ENCODE measurements at places on chromosomes 6 and 20.
A peak's percentile ranks its signal among the peaks of the same experiment; 100 is the strongest.

DNA sequence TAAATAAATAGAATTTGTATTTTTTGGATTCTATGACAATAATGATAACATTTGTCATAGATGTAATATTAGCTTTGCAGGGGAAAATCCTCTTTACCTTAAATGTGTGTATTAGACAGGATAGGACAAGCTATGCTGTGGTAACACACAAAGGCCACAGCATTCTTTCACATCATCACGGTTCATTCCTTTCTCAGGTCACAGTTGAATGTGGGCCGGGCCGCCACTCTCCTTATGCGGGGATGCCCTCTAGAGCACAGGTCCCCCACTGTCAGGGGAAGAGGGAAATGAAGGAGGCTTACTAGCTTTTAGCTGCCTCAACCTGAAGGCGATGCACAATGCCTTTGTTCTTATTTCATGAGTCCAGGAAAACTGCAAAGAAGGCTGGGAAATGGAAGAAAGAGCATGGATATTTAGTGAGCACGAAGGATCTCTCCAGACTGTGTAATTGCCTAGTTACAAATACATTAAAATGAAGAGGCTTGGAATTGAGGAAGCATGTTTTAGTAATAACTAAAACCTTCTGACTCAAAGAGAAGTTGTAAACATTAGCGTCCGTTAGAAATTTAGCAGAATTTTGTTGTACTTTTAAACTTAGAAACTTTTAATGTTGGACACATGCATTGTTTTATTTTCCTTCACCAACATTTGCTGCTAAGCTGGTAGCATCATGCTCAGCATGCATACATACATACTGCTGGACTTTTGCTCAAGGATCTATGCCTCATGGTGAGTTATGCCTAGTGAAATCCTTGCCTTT is 248.9 kb upstream of the FOXQ1 start:
- DNase-seq, result no peak

DNA sequence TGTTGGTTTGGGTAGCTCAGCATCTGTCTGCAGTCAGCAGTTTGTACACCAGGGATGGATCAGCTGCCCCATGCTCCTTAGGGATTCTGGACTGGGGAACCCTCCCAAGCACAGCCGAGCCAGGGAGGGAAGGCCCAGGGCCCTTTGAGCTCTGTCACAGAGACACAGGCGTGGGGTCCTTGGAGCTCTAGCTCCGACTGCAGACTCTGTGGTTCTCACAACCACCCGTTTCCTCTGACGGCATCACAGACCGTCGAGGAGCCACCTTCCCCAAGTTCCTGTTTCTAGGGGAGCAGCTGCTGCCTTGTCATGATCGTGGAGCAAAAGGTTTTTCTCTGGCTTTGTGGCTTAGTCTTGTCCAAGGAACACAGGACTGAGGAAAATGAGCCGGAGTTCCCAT is at the start of gene SLA2:
SLA2 (minus strand) TSS at position 199 of the 400 bp plus-strand sequence. CDS start 4,861 bp downstream, outside the sequence.
- peak; percentile 76 for DNase-seq

DNA sequence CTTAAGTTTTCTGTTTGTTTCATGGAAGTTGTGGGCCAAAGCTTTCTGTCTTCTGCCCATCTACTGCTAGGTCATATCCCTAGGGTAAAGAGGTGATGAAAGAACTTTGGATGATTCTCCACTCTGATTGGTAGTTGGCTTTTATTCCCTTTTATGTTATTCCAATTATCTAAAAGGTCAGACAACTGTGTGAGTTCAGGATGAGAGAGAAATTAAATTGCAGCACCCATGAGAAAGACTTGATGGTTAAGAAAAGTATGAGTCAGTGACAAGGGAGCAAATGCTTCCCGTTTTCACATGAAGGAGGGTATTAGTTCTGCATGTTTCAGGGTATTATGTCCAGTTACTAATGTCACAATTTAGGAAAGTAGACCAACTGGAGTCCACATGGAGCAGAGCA is 136.3 kb downstream of the CD109 start:
- no peak for DNase-seq

- no peak for DNase-seq
Measured at GRCh38 chr20:25336561-25337422, 53.8 kb downstream of the ABHD12 start.

GRCh38 chr6:34288581-34288980 is 39.8 kb upstream of the SMIM29 start:
- DNase-seq, result no peak

- DNase-seq, result no peak
Measured at GRCh38 chr6:2129182-2129621, 116.2 kb downstream of the GMDS start.

DNA sequence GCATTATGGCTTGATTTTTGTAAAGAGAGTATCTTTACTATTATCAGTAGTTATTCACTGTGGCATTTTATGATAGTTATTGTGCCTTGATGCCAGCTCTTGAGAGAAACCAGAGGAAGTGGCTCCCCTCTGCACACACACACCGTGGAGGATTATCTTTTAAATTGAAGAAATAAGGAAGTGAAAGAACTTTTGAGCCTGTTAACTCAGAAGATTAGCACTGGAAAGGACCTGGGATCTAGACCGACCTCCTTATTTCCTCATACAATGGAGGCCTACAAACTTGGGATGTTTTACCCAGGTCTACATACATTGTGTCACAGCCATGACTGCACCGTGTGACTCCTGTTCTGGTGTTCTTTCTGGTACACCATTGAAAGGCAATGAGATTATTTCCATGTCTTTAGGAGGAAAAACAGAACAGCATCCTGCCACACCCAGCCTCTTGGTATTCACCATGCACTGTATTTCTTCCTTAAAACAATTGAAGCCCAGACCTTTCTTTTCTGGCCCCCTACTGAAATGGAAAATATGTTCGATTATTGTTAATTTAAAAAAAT is 40.6 kb downstream of the HECA start:
- DNase-seq, result no peak

- no peak for DNase-seq
Measured at GRCh38 chr6:150282806-150283205, 86.0 kb upstream of the IYD start.

- DNase-seq, result no peak
Measured at GRCh38 chr6:15366003-15366535, 120.2 kb downstream of the JARID2 start.

GRCh38 chr20:18986895-18987580 is 173.5 kb downstream of the SCP2D1 start:
- no peak for DNase-seq

- DNase-seq, result no peak
Measured at GRCh38 chr6:163739966-163740365, 325.4 kb downstream of the QKI start.

GRCh38 chr6:152270301-152270925 is 366.7 kb downstream of the SYNE1 start:
- DNase-seq, result no peak

DNA sequence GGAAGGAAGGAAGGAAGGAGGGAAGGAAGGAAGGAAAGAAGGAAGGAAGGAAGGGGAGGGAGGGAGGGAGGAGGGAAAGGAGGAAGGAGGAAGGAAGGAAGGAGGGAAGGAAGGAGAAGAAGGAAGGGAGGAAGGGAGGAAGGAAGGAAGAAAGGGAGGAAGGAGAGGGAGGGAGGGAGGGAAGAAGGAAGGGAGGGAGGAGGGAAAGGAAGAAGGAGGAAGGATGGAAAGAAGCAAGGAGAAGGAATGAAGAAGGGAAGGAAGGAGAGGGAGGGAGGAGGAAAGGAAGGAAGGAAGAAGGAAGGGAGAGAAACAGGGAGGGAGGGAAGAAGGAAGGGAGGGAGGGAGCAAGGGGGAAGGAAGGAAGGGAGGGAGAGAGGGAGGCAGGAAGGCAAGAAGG is 204.9 kb downstream of the PHACTR1 start:
- no peak for DNase-seq

- no peak for DNase-seq
Measured at GRCh38 chr20:1527923-1528322, 29.6 kb downstream of the SIRPD start.

DNA sequence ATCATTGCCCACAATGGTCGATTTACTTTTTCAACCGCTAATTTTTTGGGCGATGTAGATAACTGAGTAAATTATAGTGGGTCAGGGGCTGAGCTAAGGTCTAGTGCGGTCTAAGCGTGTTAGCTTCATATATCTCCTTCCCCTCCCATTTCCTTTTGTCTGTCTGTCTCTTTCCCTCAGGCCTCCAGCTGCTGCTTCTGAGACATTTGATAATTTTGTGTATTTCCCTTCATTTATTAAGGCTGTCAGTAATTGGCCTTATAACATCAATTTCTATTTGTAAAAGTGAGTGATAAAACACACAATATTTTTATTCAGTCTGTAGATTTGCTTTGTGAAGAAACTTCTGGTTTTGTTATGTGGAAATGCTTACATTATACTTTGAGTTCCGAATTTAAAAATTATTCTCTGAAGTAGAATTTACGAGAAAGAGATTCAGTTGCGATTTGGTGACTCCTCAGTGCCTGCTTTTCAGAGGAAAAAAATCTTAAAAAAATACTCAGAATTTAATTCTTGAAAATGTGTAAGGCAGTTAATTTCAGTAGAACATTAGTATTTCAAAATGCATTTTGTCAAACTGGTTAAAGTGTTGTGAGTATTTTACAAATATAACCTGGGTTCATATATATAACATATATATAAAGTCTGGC is 1.4 kb downstream of the TMEM170B start:
- DNase-seq, result no peak

GRCh38 chr20:6691516-6691915 is 76.0 kb upstream of the BMP2 start:
- no peak for DNase-seq

GRCh38 chr6:37822851-37823682 is 3.5 kb downstream of the ZFAND3 start:
- peak; percentile 74 for DNase-seq

DNA sequence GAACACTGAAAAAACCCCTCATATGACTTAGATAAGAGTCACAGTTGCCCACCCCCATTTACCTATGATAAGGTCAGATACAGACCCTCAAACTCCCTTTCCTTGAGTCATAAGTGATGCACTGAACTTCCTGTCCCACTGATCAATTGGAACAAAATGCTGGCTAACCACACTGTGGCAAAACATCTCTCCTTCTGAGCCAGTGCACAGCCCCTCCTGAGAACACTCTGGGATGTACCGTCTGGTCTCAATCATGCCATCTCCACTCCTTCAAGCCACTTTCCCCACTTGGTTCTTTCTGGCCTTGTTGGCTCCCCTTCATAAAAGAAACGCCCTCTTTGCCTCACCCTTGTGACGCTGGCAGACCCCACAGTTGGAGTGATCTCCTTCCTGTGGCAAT is 42.6 kb upstream of the NXT1 start:
- no peak for DNase-seq

- DNase-seq, result no peak
Measured at GRCh38 chr6:148885925-148886845, 139.4 kb downstream of the UST start.

- DNase-seq, result peak; percentile 49
Measured at GRCh38 chr6:45423824-45424450, 46.2 kb upstream of the SUPT3H start.

DNA sequence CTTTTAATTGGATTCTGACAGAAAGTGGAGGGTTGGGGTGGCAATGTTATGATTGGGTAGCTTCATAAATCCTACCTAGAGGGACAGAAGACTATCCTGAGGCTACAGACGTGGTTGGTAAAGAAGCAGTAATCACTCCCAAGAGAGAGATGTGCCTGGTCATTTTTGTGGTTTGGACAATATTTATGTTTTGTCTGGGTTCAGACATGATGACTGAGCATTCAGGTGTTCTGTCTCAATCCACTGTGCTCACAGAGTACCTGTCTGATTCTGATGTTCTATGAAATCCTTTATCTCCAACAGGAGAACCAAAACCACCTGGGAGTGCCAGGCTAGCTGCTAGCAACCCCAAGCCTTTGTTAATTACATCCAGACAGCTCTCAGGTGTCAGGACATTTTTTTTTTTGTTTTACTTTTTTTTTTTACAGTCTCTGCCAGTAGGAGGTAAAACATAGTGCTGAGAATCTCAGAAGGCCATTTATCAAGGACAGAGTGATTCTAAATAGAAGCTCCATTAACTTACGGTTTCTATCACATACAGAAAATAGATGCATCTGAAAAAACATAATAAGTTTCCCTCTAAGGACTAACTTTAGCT is 1.6 kb upstream of the HLA-DQA1 start:
- DNase-seq, result no peak

DNA sequence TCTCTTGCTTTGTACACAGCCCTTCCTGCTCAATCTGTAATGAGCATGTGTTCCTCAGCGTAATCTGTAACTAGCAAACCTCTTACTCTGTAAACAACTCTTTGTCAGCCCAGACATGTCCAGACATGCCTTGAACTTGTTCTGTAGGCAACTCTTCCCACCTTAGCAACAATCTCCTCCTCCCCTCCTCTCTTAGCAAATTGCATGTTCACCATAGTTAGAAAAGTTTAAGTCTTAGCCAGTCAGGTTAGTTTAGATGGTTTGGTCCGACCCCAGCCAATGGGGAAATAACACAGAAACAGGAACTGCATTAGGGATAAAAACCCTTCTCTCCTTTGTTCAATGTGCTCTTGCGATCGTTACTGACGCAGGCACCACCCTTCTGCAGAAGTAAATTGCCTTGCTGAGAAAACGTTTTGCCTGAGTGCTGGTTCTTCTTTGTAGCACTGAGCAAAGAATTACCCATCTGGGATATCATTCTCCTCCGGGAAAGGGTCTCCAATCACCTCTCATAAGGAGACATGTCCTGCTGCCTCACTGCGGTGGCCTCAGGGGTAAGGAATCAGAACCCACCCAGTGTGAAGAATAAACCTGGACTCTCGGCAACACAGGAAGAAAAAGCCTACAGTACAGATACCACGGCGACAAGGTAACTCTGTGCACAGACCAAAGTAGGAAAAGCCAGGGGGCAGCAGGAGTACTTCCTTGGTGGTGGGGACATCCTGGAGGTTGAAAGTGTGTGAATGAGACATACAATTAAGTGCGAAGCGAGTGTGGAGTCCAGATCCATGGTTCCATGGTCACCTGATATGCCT is 26.2 kb downstream of the PLN start:
- no peak for DNase-seq

- DNase-seq, result no peak
Measured at GRCh38 chr6:26366504-26366903, 1.5 kb downstream of the BTN3A2 start.

DNA sequence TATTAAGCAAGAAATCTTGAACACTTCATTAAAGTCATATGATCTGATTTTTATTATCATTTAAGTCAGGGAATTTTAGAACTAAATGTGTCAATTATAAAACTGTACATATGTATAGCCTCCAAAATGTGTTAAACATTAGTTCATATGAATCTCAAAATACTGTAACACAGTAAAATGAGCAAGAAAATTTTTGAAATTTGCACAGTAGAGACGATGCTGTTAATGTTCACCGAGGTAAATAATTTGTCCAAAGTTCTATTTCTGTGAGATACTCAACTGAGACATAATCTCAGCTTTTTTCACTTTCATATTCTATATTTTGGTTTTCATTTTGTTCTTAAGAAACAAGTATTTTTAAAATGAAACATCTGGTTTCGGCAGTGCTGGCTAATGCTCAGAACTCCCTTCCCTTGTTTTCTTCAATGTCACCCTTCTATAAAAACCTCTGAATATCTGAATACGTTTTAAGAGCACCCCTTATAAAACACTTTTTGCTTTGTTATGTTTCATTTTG is 353.1 kb downstream of the LAMA2 start:
- no peak for DNase-seq
